Transverse colon (tissue), 4 donors: ENCODE measurements at places on chromosomes 3 and 15. TPM values are rescaled to one million over a fixed set of nuclear protein-coding genes. Genes with fewer than 3 reads are reported as not detected.

DNA sequence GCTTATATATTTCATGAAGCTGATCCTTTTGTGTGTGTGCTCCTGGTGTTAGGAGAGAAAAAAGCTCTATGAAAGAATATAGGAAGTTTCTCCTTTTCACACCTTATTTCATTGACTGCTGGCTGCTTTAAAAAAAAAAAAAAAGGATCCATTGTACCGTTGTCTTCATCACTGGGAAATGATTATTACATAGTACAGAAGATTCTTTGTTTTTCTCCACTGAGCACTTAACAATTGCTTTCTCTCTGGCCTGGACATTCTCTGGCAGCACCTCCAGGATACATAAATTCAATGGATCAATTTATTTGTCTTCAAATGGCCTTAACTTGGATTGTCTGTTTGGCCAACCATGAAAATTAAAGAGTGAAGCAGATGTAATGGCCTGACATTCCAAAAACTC lies 37.2 kb downstream of the DPH3 start:
- no peak overlapping the region for H3K27ac ChIP-seq
- H3K4me3 ChIP-seq, result no peak overlapping the region
- no peak for DNase-seq

- H3K36me3 ChIP-seq, result no peaks in the 10 kb centered on the region
- H3K4me3 ChIP-seq, result no peak overlapping the region
- DNase-seq, result no peak
Measured at GRCh38 chr3:114313426-114313825, 19.6 kb downstream of the TIGIT start.

- no peaks in the 10 kb centered on the region for H3K36me3 ChIP-seq
- H3K4me3 ChIP-seq, result no peak overlapping the region
- no peak overlapping the region for H3K27ac ChIP-seq
Measured at GRCh38 chr15:58465866-58466517, 34.2 kb downstream of the LIPC start.

DNA sequence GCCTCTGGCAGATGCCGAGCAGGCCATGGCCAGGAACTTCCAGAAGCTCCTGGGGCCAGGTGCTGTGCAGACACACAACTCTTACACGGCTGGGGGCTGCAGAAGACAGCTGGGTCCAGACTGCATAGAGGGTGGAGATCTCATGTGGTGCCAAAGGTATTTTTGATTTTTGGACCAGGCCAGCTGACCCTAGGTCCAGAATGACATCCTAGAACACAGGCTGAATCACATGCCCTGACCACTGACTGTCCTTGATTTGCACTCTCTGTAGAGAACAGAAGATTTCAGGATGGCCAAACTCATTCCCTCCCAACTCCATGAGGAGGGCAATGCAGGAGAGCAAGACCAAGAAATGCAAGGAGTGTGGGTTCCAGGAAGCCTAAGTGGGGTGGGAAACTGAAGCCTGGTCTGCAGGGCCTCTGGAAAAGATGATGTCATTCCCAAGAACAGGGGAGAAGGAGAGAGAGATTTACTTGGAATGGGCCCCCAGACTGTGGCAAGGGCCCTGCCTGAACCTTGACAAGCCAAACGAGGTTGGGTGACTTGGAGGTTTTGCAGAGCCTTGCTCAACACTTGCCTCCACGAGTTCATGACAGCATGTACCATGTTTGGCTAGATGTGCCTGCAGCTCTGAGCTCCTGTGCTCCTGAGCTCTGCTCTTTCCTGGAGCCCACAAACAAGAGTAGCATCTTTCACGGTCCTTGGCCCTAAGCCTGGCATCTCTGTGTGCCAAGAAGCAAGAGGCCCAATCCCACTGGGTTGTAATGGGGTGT lies 38.5 kb upstream of the CTSH start:
- H3K27me3 ChIP-seq, result no peaks in the 10 kb centered on the region
- no peak overlapping the region for H3K4me3 ChIP-seq
- no peaks in the 10 kb centered on the region for H3K36me3 ChIP-seq
- H3K27ac ChIP-seq, result no peak overlapping the region

GRCh38 chr15:40161693-40162391 lies 973 bp downstream of the BUB1B start:
- no peaks in the 10 kb centered on the region for H3K36me3 ChIP-seq
- H3K4me3 ChIP-seq, result peak overlapping the region; percentile 74
- H3K4me1 ChIP-seq, result peaks cover 21% of the 10 kb centered on the region
- no peak for DNase-seq

The PDIA3 gene
- total RNA-seq, result 114 TPM

The SLC22A14 gene
- 0.48 TPM for total RNA-seq

DNA sequence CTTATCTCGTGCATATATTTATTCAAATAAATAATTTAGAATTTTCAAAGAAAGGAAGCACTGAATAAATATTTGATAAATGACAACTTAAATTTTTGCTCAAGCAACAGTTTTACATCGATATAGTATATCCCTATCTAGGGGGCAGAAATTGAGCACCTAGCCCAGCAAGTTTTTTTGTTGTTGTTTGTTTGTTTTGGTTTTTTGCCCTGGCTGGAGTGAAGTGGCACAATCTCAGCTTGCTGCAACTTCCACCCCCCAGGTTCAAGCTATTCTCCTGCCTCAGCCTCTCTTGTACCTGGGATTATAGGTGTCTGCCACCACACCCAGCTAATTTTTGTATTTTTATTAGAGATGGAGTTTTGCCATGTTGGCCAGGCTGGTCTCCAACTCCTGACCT lies 42.4 kb downstream of the OIP5 start:
- H3K4me3 ChIP-seq, result no peak overlapping the region
- H3K27me3 ChIP-seq, result no peaks in the 10 kb centered on the region
- peaks cover 14% of the 10 kb centered on the region for H3K4me1 ChIP-seq
- no peak for DNase-seq

GRCh38 chr3:100833483-100833882 lies 124.2 kb downstream of the TFG start:
- no peaks in the 10 kb centered on the region for H3K4me1 ChIP-seq
- H3K27me3 ChIP-seq, result no peaks in the 10 kb centered on the region
- no peak for DNase-seq

DNA sequence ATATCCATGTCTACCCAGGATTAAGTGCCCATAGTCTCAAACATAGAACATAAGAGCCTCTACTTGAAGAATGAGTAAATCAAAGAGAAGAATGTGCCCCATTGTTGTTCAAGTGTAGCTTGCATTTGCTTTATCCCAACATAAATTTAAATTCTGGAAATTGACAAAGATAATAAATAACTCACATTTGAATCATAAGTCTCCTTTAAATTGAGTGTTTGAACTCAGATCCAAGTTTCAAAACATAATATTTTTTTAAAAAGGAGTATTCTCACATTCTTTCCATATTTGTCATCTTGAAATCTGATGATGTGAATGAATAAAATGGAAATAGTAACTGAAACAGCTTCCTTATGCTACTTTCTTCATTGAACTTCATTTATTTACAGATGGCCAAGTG lies 135.2 kb downstream of the MECOM start:
- DNase-seq, result no peak
- no peaks in the 10 kb centered on the region for H3K4me1 ChIP-seq
- no peaks in the 10 kb centered on the region for H3K36me3 ChIP-seq
- no peak overlapping the region for H3K4me3 ChIP-seq

GRCh38 chr15:54387799-54388198 lies 409.6 kb downstream of the UNC13C start:
- no peaks in the 10 kb centered on the region for H3K4me1 ChIP-seq
- H3K27ac ChIP-seq, result no peak overlapping the region
- H3K4me3 ChIP-seq, result no peak overlapping the region
- no peaks in the 10 kb centered on the region for H3K36me3 ChIP-seq
- no peaks in the 10 kb centered on the region for H3K27me3 ChIP-seq

DNA sequence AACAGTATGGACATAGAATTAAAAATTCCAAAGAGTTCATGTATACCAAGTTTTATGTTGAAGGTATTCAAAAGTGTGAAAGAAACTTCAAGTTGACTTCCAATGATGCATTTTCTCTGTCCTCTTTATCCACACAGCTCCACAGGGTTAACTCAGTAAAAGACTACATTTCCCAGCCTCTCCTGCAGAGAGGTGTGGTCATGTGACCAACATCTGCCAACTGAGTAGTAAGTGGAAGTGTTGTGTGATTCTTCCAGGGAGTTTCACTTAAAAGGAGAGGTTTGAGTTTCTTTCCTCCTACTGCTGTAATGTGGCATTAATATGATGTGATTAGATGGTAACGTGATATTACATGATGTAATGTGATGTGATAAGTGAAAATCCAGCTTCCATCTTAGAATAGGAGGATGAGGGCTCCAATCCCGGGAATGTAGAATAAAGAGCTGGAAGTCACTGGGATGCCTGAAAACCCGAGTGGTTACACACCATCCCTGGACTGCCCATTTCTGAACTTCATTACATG lies 280.6 kb downstream of the ARRDC4 start:
- no peaks in the 10 kb centered on the region for H3K27me3 ChIP-seq
- no peak for DNase-seq
- H3K4me3 ChIP-seq, result no peak overlapping the region

DNA sequence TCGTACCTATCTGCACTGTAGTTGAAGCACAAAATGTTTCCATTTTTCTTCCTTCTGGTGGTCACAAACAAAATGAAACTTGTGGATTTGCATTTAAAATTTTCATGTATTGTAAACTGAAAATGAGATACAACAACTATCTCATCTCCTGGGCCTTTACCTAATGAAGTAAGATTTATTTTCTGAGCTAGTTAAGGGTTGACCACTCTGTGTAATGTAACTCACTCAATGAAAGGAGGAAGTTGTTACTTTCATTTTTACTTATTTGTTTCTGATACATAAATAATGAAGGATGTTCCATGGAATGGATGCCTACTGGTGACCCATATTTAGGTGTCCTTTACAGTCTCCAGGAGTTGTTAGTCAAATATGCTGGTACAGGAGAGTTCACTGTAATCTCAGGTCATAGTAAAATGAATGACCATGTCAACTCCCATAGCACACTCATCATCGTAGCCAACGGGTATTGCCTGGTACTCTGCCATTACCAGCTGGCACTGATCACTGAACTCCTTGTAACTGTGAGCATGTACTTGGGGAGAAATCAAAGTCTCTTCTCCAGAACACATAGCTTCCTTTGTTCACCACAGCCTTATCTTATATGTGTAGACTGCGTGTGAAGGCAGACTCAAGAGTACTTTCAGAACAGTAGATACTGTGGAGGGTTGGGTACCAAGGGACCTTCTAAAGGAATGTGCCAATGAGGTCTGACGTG lies 474.2 kb upstream of the ROBO2 start:
- H3K27me3 ChIP-seq, result no peaks in the 10 kb centered on the region
- H3K4me3 ChIP-seq, result no peak overlapping the region
- no peaks in the 10 kb centered on the region for H3K4me1 ChIP-seq
- H3K36me3 ChIP-seq, result no peaks in the 10 kb centered on the region
- no peak overlapping the region for H3K27ac ChIP-seq
- no peak for DNase-seq

DNA sequence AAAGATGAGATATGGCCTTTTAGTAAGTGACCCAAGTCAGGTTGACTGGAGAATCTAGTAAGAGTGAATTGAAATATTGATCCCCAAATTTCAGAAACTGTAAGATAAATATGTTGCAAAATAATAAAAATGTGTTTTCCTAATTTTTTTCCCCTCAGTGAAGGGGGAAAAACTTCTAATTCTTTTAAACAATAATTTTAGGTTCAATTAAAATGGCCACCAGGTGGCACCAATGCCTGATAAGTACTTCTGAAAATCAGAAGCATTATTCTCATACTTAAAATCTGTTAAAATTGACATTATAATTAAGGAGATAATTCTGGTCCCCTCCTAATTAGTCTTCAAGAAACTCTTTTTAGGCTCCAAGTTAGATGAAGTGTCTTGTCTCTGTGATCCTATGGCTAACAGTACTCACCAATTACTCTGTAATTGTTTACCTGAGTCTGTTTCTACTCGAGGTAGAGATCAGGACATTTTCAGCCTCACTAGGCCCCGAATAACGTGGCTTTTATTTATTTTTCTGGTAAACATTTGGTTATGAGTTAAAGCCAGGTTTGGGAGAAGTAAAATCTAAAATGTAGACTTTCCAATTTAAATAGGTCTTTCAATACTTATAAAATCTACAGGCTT lies 52.6 kb downstream of the NMD3 start:
- H3K4me3 ChIP-seq, result no peak overlapping the region
- no peaks in the 10 kb centered on the region for H3K36me3 ChIP-seq
- no peaks in the 10 kb centered on the region for H3K4me1 ChIP-seq
- no peak for DNase-seq
- H3K27ac ChIP-seq, result no peak overlapping the region

DNA sequence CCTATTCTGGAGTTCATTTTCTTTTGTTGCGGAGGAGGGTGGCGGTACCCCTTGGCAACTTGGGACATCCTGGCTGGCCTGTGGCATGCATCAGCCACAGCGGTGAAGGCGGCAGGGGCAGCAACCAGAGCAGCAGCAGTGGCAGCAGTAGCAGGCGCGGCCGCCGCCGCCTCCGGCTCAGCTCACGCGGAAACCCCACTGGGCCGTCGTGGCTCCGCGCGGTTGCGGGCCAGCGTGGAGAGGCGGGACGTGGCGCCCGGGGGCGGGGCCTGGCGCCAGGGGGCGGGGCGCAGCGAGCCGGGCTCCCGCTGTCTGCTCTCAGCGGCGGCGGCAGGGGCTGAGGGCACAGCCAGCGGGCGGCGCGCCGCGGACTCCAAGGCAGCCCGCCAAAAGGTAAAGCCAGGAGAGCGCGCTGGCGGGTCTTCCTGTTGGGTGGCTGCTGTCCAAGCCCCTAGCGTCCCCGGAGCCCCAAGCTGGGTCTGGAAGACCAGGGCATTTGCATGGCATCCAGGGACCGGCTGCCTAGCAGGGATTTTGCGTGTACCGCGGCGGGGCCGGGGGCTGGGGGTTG lies 334.4 kb upstream of the THRB start:
- peaks cover 8% of the 10 kb centered on the region for H3K4me1 ChIP-seq
- no peak overlapping the region for H3K27ac ChIP-seq
- no peaks in the 10 kb centered on the region for H3K36me3 ChIP-seq
- DNase-seq, result peak; percentile 23
- H3K27me3 ChIP-seq, result peaks cover 52% of the 10 kb centered on the region

GRCh38 chr15:50260969-50261496 lies 4.5 kb downstream of the HDC start:
- no peak overlapping the region for H3K27ac ChIP-seq
- no peak overlapping the region for H3K4me3 ChIP-seq
- no peaks in the 10 kb centered on the region for H3K4me1 ChIP-seq
- DNase-seq, result no peak
- no peaks in the 10 kb centered on the region for H3K27me3 ChIP-seq

The ALPK3 gene
- total RNA-seq, result 1.1 TPM

The LRRIQ4 gene
- not detected for total RNA-seq

The ECE2 gene
- not detected for total RNA-seq

DNA sequence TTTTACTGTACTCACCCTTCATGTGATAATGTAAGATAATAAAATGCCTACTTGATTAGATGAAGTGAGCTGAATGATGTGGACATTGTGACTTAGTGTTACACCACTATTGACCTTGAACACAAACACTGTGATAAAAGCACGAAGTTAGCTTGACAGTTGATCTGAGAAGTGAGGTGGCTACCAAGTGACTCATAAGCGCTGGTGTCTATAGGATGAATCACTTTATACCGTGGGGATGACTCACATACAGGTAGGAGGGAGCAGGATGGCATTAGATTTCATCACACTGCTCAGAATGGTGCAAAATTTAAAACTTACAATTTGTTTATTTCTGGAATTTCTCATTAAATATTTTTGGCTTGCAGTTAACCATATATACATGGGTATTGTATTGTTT lies 174.7 kb upstream of the CNTN3 start:
- no peaks in the 10 kb centered on the region for H3K27me3 ChIP-seq
- no peak overlapping the region for H3K4me3 ChIP-seq
- H3K36me3 ChIP-seq, result no peaks in the 10 kb centered on the region
- no peak for DNase-seq
- H3K27ac ChIP-seq, result no peak overlapping the region

GRCh38 chr3:197793247-197793646 lies 2.2 kb downstream of the LRCH3 start:
- no peaks in the 10 kb centered on the region for H3K36me3 ChIP-seq
- H3K4me3 ChIP-seq, result no peak overlapping the region
- no peak for DNase-seq

The SLC6A11 gene
- total RNA-seq, result not detected

The WDR93 gene
- total RNA-seq, result not detected
